ENCODE measurements at places on chromosomes 16 and 17.

DNA sequence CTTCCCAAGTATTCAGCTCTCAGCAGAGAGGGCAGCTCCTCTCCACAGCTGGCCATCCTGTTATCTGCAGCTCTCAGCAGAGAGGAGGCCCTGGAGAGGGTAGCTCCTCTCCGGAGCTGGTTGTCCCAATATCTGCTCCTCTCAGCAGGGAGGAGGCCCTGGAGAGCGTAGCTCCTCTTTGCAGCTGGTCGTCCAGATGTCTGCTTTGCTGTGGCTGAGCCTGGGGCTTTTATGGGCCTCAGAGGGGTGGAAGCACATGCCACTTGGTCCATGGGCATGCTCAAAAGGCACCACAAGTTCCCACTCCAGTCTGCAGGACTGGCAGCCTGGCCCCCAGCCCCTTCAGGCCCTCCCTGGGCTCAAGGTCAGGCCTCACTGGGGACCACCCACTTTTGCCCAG lies 314.3 kb downstream of the KCNJ2 start:
- DNase-seq, result no peak

DNA sequence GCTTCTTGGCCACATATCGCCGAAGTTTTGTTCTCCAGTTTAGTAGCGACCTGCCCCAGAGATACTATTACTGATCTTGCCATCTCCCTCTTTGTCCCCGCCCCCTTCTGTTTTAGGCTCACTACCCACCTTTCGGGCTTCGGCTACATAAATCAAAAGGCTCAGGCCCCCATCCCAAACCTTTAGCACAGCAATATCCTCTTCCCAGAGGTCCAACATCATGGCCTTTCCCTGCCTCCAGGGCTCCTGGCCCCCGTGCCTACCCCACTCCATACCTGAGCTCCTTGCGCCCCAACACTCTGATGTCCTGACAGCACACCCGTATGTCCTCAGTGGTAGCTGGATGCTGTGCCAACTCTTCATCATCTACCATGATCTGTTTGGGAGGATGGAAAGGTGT lies 2.9 kb upstream of the PSMC5 start:
- no peak for DNase-seq

DNA sequence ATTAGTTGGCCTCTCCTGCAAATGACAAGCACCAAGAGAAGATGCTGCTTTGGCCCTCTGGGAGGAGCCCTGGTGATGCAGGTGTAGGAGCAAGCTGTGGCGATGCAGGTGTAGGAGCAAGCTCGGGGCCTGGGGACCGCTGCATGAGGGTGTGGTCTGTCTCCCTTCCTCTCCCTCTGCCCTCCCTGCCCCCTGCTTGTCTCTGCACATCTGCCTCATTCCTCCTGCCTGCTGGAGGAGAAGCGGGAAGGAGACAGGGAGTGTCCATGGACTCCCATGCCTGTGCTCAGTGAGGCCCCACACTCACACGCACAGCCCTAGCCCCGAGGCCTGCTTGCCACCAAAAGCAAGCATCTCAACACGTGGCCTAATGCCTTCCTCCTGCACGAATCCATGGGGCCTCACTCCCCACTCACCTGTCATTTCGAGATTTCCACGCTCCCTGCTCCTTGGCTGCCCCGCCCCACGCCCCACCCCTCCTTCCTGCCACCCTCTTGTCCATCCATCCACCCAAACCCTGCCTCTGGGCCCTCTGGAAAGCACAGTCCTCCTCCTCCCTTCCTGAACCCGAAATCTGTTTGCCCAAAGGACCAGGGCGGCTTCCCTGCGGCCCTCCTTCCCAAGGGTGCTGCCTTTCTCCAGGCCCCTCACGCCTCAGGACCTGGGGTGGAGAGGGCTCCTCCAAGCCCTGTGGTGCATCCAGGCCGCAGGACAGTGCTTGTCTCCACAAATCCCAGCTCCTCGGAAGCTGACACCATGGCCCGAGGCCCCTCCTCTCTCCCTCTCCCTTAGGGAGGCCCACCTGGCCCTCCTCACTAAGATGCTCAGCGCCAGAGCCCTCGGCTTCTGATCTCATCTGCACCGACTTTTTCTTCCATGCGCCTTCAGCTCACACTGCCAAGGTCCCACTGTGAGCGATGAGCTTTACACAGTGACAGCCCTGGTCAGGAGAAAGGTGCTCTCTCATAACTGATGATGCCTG lies 11.8 kb upstream of the ALDH3A1 start:
- no peak for DNase-seq

- no peak for DNase-seq
These were observed 20.6 kb downstream of the MPRIP start for GRCh38 chr17:17062866-17063265.

DNA sequence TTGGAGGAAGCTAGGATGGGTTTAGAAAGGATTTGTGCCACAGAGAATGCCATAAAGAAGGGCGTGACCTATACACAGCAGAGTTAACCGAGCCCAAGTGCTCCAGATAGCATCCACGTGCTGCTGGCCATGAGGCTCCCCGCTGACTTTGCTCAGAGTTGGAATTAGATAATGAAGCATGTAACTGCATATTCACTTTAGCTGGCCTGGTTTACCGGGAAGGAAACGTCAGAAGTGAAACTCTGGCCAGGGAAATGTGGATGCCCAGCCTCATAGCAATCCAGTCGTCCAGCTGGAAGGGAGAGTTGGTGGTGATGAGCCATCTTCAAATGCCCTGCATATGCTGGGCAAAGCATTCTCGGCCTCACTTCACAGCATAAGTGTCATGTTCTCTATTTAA lies 6.1 kb downstream of the KRT35 start:
- DNase-seq, result no peak

GRCh38 chr16:1541293-1542165 lies 8.1 kb downstream of the TMEM204 start:
- no peak for DNase-seq

- peak; percentile 58 for DNase-seq
These were observed 3.6 kb downstream of the CORO1A start for GRCh38 chr16:30186782-30187555.
